Fibroblast of the conjunctiva (primary cell): ENCODE measurements at places on chromosomes 2 and 18.

- DNase-seq: no peak
Measured at GRCh38 chr2:171317492-171318125, 116.2 kb downstream of the METTL8 start.

DNA sequence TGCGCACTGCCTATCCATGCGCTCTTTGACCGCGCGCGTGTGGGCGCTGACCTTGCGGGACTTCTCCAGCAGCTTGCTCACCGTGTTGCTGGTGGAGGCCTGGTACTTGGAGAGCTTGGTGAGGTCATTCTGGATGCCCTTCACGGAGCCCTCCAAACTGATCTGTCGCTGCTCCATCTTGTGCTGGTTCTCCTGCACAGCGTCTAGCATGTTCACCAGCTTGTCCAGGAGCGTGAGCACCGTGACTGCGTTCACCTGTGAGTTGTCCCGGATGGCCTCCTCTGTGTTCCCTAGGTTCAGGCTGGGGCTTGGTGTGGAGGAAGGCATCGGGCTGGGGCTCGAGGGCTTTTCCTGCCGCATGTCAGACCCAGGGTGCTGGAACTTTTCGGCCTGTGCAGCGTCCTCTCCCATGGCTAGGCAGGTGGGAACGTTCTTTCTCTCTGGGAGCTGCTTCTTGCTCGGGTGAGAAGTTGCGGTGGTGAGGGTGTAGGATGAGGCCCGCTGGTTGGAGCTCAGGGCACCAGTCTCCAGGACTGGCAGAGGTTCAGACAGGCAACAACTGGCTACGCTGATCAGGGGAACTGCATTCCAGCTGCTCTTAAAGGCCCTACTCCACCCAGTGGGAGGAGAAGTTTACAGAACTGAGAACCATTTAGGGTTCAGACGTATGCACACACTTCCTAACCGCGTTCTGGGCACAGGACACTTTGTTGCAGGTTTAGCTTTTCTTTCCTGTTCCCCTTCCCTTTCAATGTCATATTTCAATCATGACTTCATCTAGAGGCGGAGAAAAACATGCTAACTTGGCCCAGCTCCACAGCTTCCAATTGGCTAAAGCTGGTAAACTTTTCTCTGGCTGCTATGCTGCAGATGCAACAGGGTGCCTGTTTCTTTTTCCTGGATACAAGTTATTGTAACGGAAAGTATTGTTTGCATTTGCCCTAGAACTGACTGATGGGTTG is at the start of gene CAVIN2:
Gene CAVIN2 (minus strand): TSS at position 574 of the 962 bp plus-strand sequence. CDS start 163 bp downstream, at position 411.
- DNase-seq: peak; percentile 93

DNA sequence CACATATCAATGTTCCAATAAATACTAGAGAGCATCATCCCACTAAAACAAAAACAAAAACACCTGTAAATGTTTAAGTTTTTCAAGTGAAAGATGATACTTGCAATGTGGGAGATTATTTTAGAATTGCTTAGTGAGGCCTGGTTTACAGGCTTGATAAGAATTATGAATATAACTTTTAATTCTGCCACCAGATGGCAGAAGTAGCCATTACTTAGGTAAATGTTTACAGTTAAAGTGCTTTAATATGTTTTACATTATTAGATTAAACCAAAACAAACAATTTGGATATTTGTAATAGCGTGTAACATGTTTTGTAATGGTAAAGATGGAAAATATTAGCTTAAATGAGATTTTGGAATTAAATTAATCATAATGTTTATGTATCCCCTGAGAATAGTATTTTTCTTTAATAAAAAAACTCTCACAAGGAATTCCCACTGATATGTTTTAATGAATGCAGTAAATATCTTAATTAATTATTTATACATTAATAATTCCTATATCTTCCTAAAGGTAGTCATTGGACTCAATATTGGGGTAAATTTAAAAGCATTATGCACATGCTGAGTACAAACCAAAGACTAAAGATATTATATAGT is 522.0 kb downstream of the SPAG16 start:
- DNase-seq: peak; percentile 17

GRCh38 chr2:240846873-240847595 is 21.6 kb upstream of the AGXT start:
- DNase-seq: no peak

GRCh38 chr2:48414980-48415835 is 114.7 kb upstream of the STON1 start:
- no peak for DNase-seq

DNA sequence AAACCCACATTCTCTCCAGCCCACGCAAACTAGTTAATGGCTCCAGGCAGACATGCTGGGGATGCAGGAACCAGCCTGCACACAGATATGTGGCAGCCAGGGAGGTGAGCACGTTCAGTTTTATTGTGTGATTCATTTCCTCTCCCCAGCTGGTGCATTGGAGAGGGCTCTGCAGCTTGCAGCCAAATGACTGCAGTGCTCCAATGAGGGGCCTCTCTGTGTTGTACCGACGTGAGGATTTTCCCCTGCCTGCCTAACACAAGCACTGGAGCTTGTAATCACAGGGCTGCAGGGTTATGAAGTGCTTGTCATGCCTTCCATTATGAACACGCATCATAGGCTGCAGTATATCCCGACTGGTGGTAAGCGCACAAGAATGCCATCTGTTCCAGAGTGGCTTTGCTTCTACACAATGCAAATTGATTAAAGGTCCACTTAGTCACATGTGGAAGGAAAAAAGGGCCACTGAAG is 92.3 kb upstream of the THUMPD2 start:
- no peak for DNase-seq

DNA sequence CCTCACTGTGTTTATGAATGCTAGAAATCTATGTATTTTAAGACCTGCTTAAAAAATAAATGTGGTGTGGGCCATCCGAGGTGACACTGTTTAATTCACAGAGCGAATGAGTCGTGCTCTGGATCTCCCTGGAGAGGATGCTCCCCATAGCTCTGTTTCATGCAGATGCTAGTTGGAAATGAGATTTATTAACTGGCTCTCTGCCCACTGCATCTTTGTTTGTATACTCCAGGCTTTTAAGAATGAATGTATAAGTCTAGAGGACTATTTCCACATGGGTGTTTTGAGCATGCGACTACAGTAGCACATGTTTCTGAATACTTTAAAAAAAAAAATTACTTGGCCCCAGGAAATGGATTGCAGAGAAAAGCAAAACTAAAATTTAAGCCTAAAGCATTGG is 3.9 kb downstream of the MAPRE2 start:
- DNase-seq: no peak

DNA sequence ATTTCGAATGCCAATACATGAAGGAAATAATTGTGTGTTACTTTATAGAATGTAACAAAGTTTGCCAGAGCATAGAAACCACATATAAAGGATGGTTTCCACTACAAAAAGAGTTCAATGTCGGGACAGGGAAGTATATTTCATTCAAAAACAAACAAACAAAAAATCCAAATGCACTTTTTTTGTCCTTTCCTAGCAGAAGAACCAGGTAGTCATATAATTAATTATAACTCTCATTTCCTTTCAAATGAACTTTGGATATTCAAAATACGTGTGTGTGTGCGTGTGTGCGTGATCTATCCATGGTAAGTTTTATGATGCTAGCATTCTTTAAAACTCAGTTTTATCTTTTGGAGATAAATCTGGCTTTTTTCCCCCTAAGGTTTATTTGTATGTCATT is 8.3 kb downstream of the FN1 start:
- no peak for DNase-seq

DNA sequence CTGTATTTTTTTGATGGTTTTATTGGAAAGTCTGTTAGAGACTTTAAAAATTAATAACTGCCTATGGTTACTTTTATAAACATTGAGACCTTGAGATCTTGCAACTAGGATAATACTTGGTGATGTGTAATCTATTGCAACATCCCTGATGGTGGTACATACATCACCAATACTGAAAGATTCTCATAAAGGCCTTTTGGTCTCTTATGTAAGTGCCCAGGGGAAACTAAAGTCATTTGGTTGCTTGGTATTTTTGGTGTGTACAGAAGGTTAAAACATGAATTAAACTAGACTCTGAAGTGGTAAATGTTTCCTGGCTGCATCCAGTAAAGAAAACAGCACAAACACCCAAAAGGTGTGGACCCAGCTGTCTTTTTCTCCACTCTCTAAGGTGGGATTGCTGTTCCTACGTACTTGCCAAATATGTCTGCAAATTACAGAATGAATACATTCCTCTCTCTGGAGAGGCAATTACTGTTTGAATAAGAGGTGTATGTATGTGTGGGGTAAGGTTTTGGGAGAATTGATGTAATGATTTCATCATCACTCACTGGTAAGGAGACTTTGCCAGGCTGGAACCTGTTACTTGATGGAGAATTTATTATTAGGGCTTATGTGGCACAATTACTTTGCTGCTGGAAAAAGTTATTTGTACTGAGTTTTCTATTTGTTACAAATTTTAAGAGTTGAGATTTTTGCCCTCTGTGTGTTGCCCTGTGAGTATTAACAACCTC is 3.6 kb downstream of the B3GNT2 start:
- no peak for DNase-seq

GRCh38 chr2:3633982-3634595 is 23.9 kb upstream of the ALLC start:
- DNase-seq: no peak

DNA sequence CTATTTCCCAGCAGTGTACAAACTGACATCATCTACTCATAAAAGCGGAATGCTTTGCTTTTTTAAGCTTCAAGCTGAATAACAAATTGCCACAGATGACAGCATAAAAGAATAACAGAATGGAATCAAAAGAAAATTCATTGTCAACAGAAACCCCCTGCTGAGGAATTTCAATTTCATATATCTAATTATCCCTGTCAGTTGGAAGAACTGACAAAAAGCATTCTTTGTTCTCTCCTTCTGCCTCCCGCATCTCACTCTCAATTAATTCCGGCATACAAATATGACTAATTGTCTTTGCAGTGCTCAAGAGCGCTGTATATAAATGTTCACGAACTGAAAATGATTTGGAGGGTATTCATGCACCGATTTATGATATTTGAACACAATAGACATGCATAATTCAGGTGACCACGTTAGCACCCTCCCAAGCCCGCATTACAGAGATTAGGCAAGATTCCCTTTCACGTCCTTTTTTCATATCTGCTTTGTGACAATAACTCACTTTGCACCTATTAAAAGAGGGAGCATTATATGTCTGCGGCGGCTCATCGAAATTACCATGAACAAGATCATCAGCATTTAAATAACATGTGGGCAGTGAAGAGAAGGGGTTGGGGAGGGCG is 277.7 kb upstream of the SALL3 start:
- DNase-seq: no peak

GRCh38 chr2:24164416-24164973 is 10.4 kb upstream of the FAM228A start:
- no peak for DNase-seq

DNA sequence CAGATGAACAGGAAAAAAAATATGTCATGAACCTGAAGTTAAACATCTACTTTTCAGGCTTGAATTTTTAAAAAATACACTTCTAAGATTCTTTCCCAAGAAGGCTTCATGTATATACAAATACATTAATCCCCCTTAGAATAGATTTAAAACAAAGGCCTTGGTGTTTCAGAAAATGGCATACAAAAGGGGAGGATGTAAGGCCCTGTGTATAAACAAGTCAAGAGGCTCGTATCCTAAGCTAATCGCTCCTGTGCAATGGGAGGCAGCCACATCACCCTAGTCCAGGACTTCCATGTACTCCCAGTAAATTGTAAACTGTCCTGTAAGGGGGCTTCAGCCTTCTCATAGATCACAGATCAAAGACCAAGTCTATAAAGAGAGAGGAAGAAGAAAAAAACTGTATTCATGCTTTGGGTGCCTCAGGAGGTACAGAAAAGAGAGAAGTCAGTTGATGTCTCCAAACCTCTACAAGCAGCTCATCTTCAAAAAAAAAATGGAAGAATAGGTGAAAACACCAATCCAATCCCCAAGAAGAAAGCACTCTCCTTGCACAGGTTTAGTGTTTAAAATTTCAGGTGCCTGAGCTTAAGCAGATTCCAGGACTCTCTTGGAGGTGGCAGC is 53.9 kb downstream of the ANKRD44 start:
- no peak for DNase-seq

GRCh38 chr2:126634273-126634861 is 21.6 kb upstream of the GYPC start:
- no peak for DNase-seq

DNA sequence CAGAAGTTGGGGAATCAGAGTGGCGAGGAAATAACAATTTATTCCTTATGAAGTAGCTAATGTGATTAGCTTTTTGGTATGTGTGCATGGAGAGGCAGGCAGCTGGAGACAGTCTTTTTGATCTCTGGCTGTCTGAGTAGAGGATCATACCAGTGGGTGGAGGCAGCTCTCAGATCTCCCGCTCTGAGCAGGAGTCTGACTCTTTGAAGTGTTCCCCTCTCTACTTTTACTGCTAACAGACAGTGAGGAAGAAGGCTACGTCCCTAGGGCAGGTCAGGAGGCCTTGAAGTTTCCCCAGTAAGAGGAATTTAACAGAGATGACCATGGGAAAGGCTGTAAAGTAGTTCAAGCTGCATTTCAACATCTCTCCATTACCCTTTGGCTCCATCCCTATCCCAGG is 111.9 kb upstream of the REG3A start:
- no peak for DNase-seq

DNA sequence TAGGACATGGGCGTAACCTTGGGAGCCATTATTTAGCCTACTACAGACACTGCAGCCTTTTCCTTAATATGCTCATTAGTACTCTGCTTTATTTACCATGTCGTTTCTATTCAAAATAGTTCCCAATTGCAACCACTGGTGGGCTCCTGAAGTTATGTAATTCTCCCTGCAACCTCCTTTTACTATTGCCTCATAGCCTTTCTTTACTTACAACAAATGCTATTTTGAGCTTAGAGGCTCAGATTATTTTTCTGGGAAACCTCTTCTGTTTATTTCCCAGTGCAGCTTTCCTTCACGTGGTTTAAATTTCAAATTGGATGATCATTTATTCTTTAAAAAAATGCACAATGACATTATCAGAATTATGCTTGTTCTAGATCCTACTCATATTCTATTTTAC is 492.3 kb upstream of the TMEFF2 start:
- no peak for DNase-seq

GRCh38 chr18:43606795-43607194 is 329.5 kb upstream of the SYT4 start:
- no peak for DNase-seq

- no peak for DNase-seq
Measured at GRCh38 chr2:71907503-71907902, 240.2 kb downstream of the CYP26B1 start.

GRCh38 chr18:54530285-54530684 is 60.8 kb upstream of the DYNAP start:
- no peak for DNase-seq

GRCh38 chr2:33665039-33665438 is 65.9 kb upstream of the FAM98A start:
- no peak for DNase-seq

DNA sequence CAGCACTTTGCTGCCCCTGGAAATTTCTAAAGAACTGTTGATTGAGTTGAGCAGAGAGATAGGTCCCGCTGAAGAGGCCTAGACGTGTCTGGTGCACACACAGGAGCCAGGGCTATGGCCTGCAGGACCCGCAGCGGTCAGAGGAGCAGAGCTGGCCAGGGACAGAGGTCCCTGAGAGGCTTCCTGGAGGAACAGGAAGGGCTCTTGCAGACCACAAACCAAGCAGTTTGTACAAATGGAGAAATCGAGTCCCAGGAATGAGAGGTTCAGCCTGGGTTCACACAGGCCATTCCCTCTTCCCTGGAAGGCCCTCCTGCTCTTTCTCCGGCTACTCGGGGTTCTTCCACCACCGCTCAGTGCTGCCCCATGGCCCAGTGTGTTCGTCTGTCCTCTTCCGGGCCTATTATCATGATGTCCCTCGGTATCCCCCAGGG is 1.2 kb upstream of the BIN1 start:
- DNase-seq: no peak
